ENCODE measurements at places on chromosomes 3 and 15.

DNA sequence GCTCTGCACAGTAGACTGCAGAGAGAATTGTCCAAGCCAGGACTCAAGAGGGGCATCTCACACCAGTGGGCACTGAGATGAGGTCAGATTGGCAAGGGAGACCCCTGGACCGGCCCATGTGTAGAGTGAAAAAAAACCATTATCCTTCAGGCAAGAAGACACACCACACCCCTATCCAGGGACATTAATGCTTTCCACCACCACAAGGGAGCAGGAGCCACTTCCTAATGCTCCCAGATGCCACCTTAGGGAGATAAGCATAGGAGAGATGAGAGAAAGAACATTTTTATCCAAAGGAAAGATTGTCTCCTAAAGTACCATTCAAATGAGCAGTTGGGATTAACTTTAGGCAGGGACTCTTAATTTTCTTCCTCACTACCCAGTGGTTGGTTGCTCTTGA lies 109.6 kb upstream of the PTX3 start:
- DNase-seq: no peak

GRCh38 chr3:58188921-58189451 lies 21.8 kb downstream of the DNASE1L3 start:
- DNase-seq: no peak

DNA sequence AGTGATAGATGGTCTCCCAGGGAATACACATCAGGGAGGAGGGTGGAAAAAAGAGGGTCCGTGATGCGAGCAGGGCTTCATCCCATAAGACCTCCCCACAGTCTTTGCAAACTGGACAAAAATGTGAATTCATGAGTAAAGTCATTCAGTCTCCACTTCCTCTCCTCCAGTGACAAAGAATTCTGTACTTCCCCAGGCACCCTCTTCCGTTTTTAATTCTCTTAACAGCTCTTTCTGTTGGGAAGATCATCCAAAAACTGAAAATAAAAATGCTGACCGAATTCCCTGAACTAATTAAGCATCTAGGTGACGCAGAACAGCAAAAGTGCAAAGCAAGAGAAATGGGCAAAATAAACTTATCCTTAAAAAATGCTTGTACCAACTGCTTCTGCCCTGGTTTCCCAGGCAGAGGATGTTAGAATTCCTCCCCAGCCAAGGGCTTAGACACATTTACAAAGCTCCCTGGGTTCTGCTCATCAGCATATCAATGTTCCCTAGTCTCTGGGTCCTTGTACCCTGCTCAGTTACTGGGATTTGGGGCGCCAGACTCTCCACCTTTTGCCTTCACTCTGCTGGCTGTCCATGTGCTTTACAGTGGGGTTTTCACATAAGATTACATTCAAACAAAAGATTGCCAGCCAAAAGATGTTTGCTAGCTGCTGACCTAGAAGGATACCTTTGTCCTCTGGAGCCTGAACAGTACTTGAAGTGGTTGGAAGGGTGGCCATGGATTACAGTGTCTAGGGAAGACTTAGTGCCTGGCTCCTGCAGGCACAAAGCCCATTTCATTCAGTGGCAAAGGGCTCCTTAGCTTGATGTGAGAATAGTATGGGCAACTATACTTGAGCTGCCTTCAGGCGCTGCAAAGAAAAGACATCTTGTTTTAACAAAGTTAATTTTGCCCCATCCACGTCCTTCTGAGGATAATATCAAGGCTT lies 69.4 kb downstream of the ARNT2 start:
- no peak for DNase-seq

DNA sequence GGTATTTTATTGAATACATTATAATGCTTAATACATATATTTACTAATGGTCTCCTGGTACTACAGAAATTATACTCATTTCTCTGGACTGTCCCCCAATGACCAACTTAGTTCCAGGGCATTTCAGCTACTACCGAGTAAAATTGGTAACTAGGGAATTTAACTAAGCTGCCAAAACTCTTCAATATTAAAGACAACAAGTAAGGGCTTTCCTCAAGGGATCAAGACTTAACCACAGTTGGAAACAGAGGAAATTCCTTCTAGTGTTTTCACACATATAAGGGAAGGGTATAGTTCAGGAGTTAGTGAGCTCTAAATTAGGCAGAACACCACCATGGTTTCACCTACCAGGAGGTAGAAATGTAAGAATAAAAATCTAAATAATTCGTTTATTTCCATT lies 357.4 kb downstream of the TBL1XR1 start:
- DNase-seq: no peak

GRCh38 chr3:189813647-189814240 lies 182.6 kb downstream of the TP63 start:
- DNase-seq: no peak

DNA sequence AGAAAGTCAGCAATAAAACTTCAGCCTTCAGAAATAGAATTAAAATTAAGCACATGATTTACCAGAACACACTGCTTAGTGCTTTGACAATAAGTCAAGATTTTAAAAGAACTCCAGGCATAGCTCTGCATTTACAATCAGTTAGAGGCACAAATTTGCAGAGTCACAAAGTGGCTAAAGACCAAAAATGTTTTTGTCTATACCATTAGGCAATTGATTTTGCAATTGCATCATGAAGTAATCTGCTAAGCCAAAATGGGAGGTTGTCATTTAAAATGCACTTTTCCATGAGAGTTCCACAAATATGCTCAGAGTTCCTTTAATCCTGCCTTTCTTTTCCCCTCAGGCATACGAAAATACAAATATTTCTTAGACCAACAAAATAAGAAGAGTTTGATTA lies 10.1 kb upstream of the DCP1A start:
- no peak for DNase-seq

DNA sequence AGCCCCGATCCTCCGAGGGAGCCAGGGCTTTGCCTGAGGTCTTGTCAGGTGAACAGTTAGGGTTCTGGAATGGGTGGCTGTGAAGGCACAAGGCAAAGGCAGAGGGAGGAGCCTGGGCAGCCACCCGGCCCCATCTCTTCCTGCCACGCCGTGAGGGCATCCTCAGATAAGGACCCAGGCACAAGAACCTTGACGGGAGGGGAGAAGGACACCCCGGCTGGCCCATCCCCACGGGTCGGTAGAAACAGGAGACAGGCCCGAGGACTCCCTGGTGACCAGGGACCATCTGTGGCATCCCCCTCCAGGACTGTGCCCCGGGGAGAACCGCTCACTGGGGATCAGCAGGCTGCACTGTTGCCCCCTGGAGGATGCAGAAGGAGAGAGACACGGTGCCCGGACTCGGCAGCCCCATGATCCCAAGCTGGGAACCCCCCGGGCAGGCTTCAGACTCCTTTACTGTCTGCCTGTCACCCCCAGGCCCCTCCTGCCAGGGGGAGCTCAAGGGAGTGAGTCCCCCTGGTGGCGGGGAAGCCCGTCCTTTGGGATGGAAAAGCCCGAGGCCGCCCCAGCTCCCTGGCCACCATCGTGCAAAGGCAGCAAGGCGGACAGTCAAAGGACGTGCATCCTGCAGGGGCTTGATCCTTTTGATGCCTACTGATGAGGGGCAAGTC lies 12.3 kb upstream of the PCSK6 start:
- no peak for DNase-seq

DNA sequence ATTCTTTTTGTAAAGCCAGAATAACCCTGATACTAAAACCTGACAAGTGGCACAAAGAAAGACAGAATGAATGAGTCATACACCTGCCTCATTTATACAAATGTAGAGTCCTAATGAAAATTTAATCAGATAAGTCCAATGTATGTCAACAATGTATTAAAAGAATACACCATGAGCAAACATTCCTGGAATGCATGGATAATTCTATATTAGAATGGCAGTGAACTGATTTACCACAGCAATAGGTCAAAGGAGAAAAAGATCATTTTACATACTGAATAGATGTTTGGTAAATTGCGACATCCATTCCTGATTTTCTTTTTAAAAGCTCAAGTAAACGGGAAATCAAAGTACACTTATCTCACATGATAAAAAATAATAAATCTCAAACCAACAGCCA lies 11.2 kb upstream of the LOXL1 start:
- DNase-seq: no peak

DNA sequence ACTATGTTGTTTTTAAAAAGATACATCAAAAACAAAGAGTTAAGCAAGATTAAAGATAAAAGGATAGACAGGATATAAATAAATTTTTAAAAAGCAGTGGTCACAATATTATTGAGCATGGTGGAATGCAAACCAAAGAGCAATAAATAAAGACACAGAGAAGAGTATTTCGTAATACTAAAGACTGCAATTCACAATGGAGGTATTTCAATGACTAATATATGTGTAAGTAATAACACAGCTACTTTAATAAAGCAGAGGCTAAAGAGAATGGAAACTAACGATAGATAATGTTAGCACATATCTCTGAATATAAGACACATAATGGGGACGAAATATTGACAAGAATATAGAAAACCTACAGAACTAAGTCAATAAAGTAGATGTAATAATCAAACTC lies 219.6 kb downstream of the WDR72 start:
- no peak for DNase-seq

- no peak for DNase-seq
Observed at GRCh38 chr15:49185473-49185872, 15.4 kb downstream of the GALK2 start.

- no peak for DNase-seq
Observed at GRCh38 chr15:70149667-70150404, 52.1 kb upstream of the TLE3 start.

DNA sequence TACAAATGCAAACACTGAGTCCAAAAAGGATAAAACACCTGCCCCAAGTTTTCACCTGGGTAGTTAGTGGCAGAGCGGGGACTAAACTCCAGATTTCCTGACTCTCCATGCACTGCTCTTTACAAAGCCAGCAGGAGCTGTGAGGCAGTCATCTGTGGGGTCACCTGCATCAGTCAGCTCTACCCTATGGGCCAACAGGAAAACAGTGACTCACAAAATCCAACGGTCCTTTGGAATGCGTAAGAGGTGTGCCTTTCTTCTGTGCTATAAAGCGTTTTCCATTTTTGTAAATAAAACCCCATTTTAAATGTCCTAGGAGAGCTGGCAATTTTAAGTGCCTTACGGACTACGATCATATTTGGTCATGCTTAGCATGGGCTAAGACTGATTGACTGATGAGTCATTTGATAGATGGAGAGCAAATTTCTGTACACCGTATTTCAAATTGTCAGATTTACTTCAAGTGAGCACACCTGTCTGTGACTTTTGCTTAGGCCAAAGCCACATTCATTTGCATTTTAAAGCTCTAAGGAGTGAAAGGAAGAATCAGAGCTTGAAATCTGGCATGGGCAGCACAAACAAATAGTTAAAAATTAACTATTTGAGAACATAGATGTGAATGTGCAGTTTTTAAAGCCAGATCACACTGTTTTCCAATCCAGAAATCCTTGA lies 4.4 kb upstream of the COL8A1 start:
- DNase-seq: no peak

DNA sequence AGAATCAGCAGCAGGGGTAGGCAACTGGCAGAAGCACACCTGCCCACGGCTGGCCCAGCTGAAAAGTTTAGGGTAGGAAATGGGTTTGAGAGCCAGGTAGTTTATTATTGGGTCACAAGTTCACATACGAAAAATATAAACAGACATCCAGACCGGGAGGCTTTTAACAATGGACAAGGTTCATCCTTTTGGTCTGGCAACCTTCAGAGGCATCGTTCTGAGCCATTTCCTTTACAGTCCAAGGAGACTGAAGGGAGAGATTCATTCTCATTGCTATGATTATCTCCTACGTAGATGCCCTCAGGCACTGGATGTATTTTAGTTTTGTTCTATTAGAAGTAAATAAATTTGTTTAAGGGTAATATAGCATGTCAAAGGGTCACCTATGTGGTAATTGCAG lies 248.0 kb upstream of the THBS1 start:
- DNase-seq: no peak

- no peak for DNase-seq
Observed at GRCh38 chr3:81743096-81744025, 18.1 kb downstream of the GBE1 start.

- no peak for DNase-seq
Observed at GRCh38 chr3:46901061-46901460, 23.5 kb downstream of the PTH1R start.

- no peak for DNase-seq
Observed at GRCh38 chr3:175484666-175485065, 625.5 kb downstream of the NAALADL2 start.

DNA sequence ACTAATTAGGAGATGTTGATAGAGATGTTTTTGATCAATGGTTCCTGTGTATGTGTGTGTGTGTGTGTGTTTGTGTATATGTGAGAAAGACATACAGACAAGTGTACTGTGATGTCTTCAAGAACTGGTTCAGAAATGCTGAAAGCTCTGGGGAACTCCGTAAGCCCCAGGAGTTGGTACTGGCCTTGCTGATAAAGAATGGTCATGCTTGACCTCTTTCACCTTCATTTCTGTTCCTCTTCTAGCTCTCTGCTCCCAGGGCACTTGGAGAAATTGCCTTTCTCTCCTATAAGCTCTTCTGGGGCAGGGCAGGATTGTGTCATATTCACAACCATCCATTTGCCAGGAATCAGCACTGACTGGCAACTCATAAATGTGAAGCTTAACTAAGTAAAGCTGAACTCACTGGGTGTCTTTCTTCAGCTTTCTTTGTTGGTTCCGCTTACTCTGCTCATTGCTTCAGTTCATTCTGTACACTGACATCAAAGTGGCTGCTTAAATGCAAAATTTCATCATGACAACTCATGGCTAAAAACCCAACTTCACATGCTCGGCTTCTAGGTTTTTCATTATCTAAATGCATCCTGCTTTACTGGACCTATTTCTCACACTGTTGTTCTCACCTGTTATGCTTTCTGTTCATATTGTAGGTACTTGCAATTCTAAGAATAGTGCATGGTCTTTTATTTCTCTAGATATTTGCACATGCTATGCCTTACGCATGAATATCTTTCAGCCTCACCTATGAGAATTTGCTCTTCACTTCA lies 162.1 kb upstream of the LYSMD4 start:
- no peak for DNase-seq

All from left renal pelvis (tissue), 4 donors.